Sigmoid colon (tissue), 7 donors: ENCODE measurements at places on chromosomes 13 and 19. TPM values are rescaled to one million over a fixed set of nuclear protein-coding genes. Genes with fewer than 3 reads are reported as not detected.

GRCh38 chr13:98890186-98890585 is 87.7 kb downstream of the DOCK9 start:
- peak; percentile 73 for DNase-seq

DNA sequence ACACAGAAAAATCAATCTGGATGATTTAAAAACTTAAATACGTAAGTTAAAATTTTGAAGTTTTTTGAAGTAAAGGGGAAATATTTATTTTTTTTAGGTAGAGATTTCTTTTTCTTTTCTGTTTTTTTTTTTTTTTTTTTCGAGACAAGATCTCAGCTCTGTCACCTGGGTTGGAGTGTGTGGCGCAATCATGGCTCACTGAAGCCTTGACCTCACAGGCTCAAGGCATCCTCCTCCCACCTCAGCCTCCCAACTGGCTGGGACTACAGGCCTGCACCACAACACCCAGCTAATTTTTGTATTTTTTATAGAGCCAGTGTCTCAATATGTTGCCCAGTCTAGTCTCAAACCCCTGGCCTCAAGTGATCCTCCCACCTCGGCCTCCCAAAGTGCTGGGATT is 120.4 kb upstream of the CLDN10 start:
- no peak for DNase-seq

DNA sequence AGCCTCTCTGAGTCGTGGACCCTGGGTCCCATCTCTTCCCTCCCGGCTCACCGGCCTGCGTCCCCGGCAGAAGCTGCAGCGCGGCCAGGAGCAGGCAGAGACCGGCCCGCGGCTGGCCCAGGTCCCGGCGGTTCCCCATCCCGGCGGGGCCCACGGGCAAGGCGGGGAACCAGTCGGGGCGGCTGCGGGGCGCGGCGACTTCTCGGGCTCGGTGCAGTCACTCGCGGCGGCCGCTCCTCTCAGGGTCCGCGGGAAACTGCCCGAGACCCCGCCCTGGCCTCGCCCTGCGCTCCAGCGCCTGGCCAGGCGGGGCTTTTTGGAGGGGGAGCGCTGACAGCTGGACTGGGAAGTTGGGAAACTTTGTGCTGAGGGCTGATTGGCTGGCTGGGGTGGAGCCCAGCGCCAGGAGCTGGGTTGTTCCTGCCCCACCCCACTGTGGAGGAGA is at the start of gene COL5A3:
COL5A3 (minus strand) TSS at position 258 of the 445 bp plus-strand sequence; CDS start at position 139, 119 bp downstream.
- DNase-seq: peak; percentile 88

GRCh38 chr13:77430377-77430951 is 103.6 kb upstream of the MYCBP2 start:
- DNase-seq: no peak

GRCh38 chr19:46295401-46296201 is 1.2 kb upstream of the HIF3A start:
- DNase-seq: no peak

DNA sequence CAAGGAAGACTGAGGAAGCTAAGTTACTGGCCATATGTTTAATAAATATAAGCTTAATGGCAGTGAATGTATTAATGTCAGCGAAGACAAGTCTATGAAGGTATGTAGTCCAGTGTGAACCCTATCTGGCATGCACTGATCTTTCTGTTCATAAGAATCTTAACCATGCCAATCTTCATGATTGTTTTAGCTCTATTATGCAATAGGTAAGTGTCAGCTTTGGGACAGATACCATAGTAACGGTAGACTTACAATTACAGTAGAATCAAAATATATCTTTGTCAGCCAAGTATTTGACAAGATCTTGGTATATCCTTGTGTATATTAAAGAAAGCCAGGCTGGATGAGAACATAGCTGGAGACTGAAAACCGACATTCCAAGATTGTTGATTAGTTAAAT is 428.5 kb downstream of the SPRY2 start:
- no peak for DNase-seq

DNA sequence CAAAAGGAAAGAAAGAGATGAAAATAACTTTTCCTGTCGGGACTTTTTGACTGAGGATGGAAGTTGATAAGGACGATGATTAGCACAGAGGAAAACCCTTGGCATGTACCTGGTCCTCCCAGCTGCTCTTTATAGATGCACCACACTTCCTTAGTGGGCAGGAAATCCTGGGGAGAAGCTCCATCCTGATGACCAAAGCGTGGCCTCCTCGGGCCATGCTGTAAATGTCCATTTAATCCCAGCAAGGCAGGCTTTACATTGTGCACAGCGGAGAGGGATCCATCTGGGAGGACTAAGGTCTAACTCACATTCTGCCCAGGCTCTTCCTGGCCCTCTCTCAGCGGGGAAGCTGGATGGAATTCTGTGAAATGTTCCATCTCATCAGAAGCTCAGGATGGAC is 113.5 kb downstream of the COL4A2 start:
- no peak for DNase-seq

- DNase-seq: no peak
Observed at GRCh38 chr13:112651750-112652511, 37.9 kb upstream of the ATP11A start.

GRCh38 chr13:51397262-51397941 is 55.4 kb downstream of the INTS6 start:
- DNase-seq: peak; percentile 84

DNA sequence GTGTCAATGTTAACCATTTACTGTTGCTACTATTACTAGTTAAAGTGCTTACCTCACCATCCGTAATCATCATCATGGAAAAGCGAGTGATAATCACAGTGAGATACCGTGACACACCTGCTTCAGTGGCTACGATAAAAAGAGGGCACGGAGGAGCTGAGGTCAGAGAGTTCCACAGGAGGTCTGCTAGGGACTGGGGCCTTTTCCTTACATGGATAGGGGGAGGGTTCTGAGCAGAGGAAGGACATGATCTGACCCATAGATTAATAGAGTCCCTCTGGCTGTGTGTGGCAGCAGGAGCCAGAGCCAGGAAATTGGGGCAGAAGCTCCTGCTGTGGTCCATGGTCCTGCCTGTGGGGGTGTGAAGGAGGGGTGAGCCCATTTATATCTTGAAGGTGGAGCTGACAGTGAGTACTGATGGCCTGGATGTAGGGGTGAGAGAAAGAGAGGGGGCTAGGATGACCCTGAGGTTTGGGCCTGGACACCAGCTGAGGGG is 136.7 kb downstream of the SIPA1L3 start:
- DNase-seq: no peak

GRCh38 chr13:113394339-113394640 is 30.4 kb upstream of the GRTP1 start:
- DNase-seq: no peak

DNA sequence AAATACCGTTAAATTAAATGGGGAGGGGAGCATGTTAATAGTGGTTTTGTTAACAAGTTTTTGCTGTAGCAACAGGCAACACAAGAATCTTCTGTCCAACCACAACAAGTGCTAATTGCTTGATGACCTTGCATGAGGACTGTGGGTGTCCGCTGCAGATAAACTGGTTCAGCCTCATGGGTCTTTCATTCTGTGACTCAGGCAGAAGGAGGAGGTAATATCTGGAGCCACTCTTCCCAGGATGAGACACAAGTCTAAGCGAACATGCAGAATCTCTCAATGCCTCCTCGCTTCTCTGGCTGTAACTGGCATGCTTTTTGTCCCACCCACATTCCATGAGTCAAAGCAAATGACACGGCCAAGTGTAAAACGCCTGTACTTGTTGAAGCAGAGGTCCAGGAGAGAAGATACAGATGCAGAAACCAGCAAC is 56.6 kb upstream of the MYO16 start:
- DNase-seq: no peak

GRCh38 chr13:25473864-25474263 is 102.1 kb downstream of the ATP8A2 start:
- no peak for DNase-seq

GRCh38 chr13:36822785-36823184 is 3.8 kb downstream of the RFXAP start:
- DNase-seq: no peak

DNA sequence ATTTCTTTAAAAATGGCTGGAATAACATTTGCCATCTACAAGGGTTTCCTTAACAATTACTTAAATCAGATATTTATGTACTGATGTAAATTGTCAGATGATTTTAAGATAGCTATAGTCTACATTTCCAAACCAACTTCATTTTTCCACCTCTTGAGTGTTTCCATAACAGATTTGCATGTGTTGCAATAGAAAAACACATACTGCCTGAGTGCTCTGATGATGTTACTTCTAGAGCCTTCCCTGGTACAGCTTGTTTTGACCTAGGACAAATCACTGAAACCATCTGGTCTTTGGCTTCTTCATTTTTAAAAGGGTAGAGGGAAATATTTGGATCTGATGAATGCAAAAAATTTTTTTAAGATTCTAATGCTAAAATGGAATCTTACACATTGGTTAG is 245.9 kb downstream of the PCDH9 start:
- no peak for DNase-seq

GRCh38 chr19:35085947-35086346 is 29.7 kb upstream of the FXYD3 start:
- DNase-seq: no peak

GRCh38 chr13:32491028-32491427 is 47.6 kb downstream of the N4BP2L2 start:
- no peak for DNase-seq

GRCh38 chr19:3325451-3325850 is 40.9 kb upstream of the NFIC start:
- no peak for DNase-seq

DNA sequence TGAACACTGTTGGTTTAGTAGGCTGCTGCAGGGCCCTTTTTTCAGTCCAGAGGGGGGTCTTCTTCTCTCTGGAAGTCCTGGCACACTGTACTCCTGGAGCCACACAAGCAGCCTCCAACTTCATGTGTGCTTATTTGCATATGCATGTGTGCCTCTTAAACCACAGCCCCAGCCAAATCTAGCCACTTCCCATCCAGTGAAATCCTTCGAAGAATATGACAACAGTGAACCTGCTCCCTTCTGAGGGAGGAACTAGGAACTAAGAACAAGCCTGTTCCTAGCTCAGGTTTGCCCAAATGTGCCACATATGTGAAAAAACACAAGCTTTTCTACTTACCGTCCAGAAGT is 348.5 kb downstream of the FOXO1 start:
- DNase-seq: no peak

GRCh38 chr13:22212576-22212975 is 541.7 kb downstream of the FGF9 start:
- no peak for DNase-seq

DNA sequence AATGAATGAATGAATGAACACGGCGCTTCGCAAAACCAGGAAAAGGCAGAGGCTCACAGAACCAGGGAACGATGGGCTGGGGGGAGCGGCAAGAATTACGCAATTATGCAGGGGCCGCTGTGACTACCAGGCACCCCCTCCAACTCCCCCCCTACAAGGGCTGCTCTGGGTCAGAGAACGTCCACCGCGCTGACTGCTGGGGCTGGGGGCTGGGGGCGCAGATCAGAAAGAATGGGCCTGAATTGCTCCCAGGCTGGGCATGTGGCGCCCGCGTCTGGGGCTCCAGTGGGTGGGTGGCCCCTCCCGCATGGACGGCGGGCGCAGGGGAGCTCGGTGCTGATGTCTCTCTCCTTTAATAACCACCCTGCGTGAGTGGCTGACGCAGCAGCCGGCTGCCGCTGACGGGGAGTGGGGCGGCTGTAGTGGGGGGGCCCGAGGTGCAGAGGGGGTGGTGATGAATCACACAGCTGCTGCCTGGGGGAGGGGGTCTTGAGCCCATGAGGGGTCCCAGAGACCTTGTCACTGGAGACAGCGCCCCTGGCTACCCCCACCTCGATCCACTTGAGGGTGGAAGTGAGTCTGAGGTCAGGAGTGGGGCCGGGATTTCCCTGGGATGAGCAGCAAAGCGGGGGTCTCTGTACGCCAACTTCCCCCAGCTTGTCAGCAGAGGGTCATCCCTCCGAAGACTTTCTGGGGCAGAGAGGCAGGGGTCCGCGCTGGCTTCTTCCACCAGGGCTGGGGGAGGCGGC is 1.5 kb upstream of the CIRBP start:
- peak; percentile 80 for DNase-seq

POSTN gene
- total RNA-seq: 46.7 TPM

LRRC4B gene
- total RNA-seq: 2.2 TPM

LRRC63 gene
- not detected for total RNA-seq

IGFL3 gene
- not detected for total RNA-seq

CILP2 gene
- 0.16 TPM for total RNA-seq

USHBP1 gene
- total RNA-seq: 3.1 TPM

OR10H1 gene
- not detected for total RNA-seq

PLVAP gene
- 34.6 TPM for total RNA-seq

CERS1 gene
- total RNA-seq: 1.6 TPM

PHLDB3 gene
- 12.5 TPM for total RNA-seq

NPAS1 gene
- not detected for total RNA-seq

CRLF1 gene
- 0.82 TPM for total RNA-seq

SPART gene
- total RNA-seq: 97.6 TPM
